Astrocyte (in vitro differentiated cells and primary cell): ENCODE measurements at places on chromosomes 7 and 10.

DNA sequence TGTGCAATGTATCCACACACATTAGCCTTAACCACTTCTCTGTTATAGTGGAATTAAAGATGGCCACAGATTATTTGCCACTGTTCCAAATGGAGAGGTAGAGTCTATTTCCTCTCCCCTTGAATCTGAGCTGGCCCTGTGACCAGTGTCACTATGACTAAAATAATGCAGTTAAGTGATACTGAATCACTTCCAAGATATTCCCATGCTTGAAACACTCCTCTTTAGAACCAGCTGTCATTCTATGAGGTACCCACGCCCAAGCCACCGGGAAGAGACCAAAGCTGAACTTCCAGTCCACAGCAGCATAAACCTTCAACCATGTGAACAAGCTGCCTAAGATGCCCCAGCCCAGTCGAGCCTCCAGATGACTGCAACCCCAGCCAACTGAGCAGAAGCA is 2.1 kb upstream of the DHX32 start:
- no peak for DNase-seq

GRCh38 chr7:128665057-128665456 is 7.0 kb upstream of the GARIN1A start:
- DNase-seq = no peak

DNA sequence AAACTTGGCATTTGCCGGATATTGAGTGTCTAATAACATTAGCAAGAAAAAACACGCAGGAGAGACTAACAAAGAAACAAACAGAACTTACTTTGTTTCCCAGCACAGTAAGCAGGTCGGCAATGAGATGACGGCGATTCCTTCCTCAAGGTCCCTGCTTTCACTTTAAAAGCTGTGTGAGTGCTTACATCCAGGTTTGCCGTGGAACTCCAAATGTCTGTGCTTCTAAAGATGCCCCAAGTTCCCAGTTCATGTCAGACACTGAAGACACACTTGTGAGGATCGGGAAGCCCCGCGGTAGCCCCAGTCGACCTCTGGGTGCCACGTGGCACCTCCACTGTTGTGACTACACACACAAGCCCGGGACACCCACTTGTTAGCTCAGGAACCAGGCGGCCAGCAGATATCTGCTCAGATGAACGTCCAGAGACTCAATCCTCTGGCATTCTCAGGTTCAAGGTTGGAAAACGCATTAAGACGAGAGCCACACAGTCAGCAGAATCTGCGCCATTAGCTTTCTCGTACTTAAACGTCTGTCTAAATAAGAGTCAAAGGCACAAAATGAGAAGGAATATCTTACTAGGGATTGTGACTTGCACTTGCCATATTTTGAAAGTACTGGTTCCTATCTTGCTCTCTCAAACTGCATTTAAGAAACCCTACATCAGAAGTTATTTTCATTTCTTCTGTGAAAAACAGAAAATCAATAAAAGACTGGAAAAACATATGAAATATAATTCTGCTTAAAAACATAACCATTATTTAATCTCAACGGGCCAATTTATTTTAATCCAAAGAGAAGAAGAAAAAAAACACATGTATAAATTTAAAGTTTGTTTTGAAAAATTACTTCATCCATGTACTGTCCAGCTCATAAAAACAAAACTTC is 207.6 kb upstream of the KLF14 start:
- peak; percentile 77 for DNase-seq

GRCh38 chr10:44858988-44859387 is 52.1 kb upstream of the TMEM72 start:
- DNase-seq = no peak

DNA sequence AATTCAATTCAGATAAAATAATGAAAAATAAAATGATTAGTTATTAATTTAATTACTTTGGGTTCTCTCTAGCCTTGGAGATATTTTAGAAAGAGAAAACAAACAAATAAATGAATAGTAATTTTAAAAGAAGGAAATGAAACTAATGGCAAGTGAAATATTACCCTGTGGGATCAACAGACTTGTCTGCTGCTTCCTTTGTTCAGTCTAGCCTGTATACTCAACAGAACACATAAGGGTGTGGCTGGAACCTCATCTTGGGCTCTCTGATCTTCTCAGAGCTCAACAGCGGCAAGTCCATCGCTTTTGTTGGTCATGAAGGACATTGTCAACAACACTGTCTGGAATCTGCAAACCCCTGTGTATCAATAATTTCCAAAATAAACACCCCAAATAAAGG is 904.9 kb downstream of the IPMK start:
- DNase-seq = no peak

GRCh38 chr10:49610458-49611165 is 502 bp downstream of the SLC18A3 start:
- no peak for DNase-seq

GRCh38 chr7:12769444-12769843 is 82.0 kb downstream of the ARL4A start:
- DNase-seq = no peak

GRCh38 chr7:43431020-43431595 is 151.8 kb upstream of the STK17A start:
- DNase-seq = peak; percentile 42

GRCh38 chr7:7321681-7322080 is 139.3 kb downstream of the C1GALT1 start:
- DNase-seq = no peak

GRCh38 chr7:69864274-69864673 is 266.0 kb downstream of the AUTS2 start:
- no peak for DNase-seq
